NCI-H526 treated with DMSO at 0.1 percent for 48 hours (cell line): ENCODE measurements at places on chromosomes 16 and 17.

GRCh38 chr17:15341385-15341849, at the start of gene TEKT3:
TEKT3 (minus strand) TSS chr17:15341597; CDS start chr17:15331585, 10,012 bp downstream.
- peak; percentile 48 for DNase-seq

- no peak for DNase-seq
Measured at GRCh38 chr17:45677770-45678169, 106.3 kb upstream of the CRHR1 start.

GRCh38 chr16:68126395-68126794, 41.2 kb downstream of the NFATC3 start:
- no peak for DNase-seq

- no peak for DNase-seq
Measured at GRCh38 chr16:3577302-3577752, at the start of gene NLRC3. NLRC3 (minus strand) TSS chr16:3577403; CDS start chr16:3565036, 12,367 bp downstream.

DNA sequence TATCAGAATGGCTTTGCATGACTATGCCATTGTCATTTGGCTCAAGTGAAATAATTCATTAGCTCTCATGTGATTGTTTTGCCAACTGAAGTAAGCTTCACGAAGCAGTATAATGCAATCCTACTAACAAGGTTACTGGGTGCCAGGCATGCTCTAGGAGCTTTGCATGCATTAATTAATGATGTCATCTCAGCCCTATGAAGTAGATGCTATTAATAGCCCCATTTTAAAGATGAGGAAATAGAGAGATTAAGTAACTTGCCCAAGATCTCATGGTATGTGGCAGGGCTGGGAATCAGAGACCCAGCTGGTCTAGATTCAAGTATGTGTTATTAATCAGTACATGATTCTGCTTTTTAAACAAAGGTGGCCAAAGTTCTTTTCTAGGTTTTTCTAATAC, 14.1 kb downstream of the KRT39 start:
- DNase-seq = no peak

DNA sequence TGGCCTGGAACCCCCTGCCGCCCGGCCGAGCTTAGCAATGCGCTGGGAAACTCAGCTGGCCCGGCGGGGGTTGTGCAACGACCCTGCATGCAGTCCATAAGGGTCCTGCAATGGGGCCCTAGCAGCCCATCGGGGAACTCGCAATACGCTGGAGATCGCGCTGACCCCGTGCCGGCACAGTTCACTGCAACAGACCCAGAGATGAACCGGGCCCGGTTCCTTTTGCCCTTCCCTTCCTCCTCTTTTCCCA, 375 bp downstream of the SLC25A11 start:
- DNase-seq = no peak

DNA sequence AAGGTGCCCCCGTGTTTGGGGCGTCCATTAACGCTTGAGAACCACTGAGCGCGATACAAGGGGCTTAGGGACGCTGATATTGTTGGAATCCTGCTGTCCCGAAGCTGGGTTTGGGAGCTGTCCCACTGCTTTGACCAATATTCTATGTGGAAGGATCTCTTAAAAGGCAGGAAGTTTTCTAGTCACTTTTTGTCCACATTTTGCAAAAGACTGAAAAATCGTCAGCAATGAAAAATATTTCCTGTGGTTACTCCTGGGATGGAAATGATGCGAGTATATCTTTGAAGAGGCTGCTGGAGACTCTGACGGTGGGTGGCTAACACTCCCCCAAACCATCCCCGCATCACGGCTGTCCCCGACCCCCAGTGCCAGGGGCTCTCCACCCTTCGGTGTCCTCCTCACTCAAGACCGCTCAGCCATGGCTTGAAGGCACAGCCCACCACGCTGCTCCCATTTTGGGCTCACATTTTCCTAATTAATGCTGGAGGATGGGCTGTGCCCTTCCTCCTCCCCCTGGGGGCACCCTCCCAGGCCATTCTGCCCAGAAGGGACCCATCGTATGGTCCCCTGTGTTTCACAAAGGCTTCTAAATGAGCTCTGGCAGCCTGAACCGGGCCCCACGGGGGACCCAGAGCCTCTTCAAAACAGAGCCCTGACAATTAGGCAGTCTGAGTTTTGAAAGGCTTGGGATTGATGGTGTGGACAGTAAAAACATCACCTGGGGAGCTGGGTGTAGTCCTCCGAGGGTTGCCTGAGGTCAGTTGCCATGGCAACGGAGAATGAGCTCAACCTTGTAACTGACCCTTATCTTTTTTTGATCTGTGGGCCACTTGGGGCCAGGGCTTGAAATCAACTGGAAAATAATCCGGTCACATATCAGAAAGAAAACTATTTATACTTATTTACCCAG, 158.6 kb downstream of the C16orf78 start:
- no peak for DNase-seq

- DNase-seq = no peak
Measured at GRCh38 chr17:82241183-82241925, 12.5 kb downstream of the SLC16A3 start.

- DNase-seq = no peak
Measured at GRCh38 chr17:75602644-75603043, 15.0 kb downstream of the MYO15B start.

DNA sequence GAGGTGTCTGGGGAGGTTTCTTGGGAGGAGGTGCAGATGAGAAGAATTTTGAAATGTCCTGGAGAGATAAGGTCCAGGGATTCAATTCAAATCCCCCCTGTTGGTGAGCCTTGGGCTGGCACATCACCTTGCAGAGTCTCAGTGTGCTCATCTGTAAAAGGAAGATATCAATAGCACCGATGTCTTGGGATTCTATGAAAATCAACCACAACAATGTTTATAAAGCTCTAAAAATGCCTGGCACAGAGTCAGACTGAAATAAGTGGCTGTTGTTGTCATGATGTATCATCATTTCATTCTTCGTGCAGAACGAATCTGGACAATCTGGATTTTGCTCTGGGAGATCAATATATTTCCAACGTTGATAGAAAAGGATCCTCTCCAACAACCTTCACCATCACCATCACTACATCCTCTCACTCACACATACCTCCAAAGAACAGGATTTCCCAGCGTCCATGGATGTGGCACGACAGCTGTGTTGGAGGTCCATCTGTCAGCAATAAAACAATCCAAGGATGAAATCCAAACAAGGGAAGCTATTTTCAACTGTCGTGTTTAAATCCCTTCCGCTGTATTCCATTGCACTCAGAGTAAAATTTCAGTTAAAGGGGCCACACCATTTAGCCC, 393.7 kb upstream of the DYNLRB2 start:
- peak; percentile 18 for DNase-seq

DNA sequence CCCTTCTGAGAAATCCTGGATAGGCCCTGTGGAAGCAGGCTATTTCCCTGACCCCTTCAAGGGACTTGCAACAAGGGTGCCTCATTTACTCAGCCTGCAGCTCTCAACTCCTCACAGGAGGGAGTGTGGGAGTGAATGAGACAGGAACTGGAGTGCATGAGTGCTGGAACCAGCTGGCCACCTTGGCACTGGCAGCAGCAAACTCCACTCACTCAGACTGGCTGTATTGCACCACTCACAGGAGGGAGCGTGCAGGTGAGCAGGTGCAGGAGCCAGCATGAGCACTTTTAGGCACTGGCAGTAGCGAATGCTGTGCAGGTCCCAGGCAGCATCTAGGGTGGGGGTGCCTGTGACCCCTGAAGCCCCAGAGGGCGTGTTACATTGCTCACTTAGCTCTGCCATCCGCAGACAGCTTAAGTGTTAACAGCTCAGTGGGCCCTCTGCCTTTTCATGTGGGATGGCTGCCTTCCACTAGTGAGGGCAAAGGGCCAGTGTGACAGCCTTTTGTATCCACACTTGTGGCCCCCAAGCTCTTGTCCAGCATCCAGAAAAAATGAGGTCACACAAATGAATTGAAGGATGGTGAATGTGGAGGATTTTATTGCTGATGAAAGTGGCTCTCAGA, 11.0 kb upstream of the ZNHIT3 start:
- no peak for DNase-seq

- DNase-seq = no peak
Measured at GRCh38 chr17:50209472-50210239, 8.2 kb upstream of the COL1A1 start.

GRCh38 chr17:19464031-19465026, 53.3 kb downstream of the RNF112 start:
- DNase-seq = no peak

- DNase-seq = no peak
Measured at GRCh38 chr16:85216522-85217375, 104.5 kb upstream of the CIBAR2 start.

DNA sequence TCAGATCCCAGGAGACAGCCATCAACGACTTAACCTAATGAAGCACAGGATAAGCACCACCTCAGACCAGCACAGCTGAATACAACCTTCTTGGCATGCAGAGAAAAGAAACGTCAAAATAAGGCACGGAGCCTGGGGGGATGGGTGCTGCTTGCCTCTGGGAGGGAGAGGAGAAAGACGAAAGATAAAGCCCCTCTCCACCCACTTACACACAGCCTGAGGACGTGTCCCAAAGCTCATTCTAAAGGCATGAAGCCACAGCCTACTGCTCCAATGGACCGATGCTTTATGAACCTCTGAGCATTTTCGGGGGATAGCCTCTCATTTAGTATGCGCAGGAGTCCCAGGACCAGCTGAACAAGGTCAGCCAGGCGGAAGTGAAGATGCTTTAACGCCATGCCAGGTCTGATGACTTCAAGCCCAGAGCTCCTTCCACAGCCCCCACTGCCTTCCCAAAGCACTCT, 31.1 kb downstream of the ST3GAL2 start:
- no peak for DNase-seq

- no peak for DNase-seq
Measured at GRCh38 chr16:23874613-23875294, 39.0 kb downstream of the PRKCB start.

DNA sequence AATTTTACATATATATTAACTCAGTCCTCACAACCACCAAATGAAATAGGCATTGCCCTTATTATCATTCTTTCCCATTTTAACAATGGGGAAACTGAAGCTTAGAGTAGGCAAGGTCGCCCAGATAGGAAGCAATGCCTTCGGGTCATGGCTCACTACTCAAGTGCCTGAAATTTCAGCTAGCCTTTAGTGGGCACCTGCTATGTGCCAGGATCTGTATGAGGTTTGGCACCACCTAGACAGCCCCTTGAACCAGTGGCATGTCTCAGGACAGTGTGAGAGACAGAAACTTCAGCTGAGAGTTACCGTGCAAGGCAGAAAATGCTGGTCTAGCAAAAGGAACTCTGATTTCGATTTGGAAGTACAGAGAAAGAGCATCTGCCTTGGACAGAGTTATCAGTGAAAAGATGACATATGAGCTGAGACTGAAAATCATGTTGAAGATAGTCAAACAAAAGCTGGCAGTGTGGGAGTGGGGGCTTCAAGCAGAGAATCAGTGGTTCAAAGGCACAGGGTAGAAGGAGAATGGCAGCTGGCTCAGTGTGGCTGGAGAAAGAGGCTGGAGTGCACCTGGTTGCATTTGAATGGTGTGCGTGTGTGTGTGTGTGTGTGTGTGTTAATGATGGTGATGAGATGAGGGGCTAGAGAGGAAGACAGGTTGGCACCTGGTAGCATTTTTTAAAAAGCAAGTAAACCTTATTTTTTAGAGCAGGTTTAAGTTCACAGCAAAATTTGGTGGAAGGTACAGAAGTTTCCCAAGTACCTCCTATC, 29.1 kb downstream of the CDH13 start:
- no peak for DNase-seq

DNA sequence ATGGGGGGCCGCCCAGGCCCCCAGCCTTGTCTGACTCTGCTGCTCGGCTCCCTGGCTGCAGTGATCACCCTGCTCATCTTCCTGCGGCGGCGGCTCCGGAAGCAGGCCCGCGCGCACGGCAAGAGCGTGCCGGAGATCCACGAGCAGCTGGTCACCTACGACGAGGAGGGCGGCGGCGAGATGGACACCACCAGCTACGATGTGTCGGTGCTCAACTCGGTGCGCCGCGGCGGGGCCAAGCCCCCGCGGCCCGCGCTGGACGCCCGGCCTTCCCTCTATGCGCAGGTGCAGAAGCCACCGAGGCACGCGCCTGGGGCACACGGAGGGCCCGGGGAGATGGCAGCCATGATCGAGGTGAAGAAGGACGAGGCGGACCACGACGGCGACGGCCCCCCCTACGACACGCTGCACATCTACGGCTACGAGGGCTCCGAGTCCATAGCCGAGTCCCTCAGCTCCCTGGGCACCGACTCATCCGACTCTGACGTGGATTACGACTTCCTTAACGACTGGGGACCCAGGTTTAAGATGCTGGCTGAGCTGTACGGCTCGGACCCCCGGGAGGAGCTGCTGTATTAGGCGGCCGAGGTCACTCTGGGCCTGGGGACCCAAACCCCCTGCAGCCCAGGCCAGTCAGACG, 24.4 kb upstream of the BEAN1 start:
- no peak for DNase-seq

- DNase-seq = no peak
Measured at GRCh38 chr16:22035153-22035552, 27.2 kb downstream of the MOSMO start.

DNA sequence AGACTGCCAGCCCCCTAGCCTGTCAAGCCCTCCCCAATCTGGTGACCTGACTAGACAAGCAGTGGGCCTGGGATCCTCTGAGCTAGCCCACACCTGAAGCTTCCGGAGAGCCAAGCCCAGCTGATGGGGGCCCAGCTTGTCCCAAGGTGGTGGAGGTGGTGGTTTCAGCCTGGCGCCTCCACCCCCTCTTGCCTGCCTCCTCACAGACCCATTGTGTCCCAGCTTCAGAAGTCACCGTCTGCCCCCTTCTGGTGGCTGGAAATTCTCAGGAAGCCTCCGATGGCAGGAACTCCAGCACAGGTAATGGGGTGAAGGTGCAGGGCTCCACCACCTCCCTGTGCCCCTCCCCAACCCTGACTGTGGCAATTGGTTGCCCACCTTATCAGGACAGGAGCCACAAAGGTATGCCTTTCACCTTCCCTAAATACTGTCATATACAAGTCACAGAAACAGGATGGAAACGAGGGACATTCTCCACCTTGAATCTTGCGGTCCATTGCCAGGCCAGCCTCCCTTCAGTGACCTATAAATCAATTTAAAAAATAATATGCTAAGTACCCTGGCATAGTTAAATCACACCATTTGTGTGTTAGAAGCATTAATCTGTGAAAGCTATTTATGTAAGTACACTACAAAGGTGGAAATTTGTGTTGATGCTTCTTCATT, 66.0 kb upstream of the ZNF423 start:
- peak; percentile 17 for DNase-seq

- no peak for DNase-seq
Measured at GRCh38 chr16:68969338-68969737, 126.0 kb downstream of the TANGO6 start.

GRCh38 chr16:85638695-85639409, 25.7 kb downstream of the GSE1 start:
- no peak for DNase-seq

DNA sequence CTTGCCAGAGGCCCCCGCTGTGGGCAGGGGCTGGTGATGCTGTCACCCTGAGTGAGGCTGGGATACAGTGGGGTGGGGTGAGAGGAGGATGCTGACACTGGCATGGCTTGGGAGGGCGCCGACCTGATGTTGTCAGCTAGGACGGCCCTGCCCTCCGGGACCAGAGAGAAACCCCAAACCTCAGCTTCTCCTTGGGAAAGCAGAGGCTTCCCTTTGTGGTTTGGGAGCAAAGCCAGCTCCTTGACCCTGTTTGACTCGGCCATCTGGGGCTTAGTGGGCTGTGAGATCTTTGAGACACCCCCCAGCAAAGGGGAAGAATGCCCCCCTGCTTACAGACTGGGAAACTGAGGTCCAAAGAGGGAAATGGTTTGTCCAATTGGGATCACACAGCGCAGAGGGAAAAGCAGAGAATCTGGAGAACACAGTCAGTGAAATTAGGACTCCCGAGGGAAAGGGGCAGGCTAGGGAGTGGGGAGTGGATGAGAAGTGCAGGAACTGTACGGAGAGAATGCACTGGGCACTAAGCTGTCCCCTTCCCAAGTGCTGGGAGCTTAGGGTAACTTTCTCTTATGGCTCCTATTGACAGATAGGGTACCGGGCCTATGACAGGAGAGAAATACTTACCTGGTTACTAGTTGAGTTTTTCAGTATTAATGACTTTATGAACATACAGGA, 40.7 kb upstream of the DLX4 start:
- DNase-seq = no peak
